CD4-positive, alpha-beta T cell treated with Interleukin-4 for 1 hour (primary cell): ENCODE measurements at places on chromosomes 1 and 21.

GRCh38 chr1:55720261-55720660 lies 505.1 kb upstream of the USP24 start:
- DNase-seq = no peak

- no peak for DNase-seq
These were observed 41.8 kb downstream of the RUNX1 start for GRCh38 chr21:35007348-35007747.

DNA sequence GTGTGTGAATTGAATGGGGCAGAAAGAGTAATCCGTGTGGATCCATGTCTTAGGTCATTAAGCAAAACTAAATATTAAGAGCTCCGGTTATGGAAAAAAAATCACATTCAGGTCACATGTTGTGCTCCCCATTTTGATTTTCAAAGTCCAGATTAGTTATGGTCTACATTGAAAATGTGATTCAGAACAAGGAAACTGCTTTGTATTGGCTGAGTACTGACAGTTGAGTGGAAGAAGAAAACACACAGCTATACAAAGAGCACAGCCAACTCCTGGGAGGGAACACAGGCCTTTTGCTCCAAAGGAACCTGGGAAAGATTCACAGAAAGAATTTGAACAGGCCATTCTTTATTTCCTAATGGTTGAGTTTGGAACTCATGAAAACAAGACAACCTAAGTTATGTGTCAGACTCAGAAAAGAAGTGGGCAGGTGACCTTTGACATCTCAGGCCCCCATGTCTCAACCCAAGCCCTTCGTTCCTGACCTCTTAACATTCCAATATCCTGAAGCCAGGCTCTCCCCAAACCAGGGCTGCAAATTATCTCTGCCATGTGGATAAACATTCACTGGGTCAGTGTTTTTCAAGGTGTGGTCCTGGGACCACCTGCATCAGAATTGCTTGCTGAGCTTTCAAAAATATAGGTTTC lies 159.3 kb upstream of the LMO4 start:
- DNase-seq = no peak

- no peak for DNase-seq
These were observed 65.9 kb downstream of the KCNAB2 start for GRCh38 chr1:6111571-6111970.

GRCh38 chr1:226979115-226979516 lies 39.0 kb downstream of the COQ8A start:
- no peak for DNase-seq

DNA sequence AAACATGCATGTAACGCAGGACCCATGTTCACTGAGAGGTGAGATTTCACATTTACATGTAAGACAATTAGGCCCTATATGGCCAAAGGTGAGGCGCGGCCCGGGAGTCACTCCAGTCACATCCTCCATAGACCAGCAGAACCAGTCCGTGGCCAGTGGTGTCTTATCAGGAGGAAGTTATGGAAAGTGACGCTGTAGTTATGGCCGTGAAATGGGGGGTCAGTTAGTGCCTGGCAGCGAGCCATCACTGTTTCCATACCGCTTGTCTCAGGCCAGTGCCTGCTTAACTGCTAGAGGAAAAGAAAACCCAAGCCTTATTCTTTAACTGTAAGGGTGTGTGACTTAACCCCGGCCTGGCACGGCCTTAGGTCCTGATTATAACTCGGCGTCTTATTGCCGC lies 6.1 kb downstream of the C1orf159 start:
- no peak for DNase-seq

DNA sequence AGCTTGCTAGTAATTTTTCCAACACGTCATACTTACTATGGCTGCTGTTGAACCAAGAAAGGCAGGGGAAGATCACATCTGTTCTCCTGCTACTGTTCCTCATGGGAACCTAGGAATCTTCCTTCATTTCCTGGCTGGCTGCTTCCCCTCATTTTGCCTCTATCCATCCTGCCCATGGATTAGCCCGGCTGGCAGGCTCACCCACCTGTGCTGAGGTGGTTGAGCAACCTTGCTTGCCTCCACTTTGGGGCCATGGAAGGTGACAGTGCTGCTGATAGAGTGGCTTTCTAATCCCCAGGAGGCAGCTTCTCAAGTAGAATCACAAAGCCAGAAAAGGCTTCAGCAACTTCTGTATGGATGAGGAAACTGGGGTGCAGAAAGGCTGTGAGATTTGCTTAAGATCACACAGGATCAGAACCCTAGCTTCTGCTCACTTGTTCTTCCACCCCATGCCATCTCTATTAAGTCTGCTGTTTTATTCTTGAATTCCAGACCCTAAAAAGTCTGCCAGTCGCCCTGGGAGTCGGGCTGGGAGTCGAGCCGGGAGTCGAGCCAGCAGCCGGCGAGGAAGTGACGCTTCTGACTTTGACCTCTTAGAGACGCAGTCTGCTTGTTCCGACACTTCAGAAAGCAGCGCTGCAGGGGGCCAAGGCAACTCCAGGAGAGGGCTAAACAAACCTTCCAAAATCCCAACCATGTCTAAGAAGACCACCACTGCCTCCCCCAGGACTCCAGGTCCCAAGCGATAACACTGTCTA lies 6.2 kb upstream of the BMP8A start:
- no peak for DNase-seq

- DNase-seq = no peak
These were observed at the start of gene LRRC39 for GRCh38 chr1:100178091-100178490. LRRC39 (minus strand) TSS chr1:100178256; CDS start chr1:100168516, 9,740 bp downstream.

DNA sequence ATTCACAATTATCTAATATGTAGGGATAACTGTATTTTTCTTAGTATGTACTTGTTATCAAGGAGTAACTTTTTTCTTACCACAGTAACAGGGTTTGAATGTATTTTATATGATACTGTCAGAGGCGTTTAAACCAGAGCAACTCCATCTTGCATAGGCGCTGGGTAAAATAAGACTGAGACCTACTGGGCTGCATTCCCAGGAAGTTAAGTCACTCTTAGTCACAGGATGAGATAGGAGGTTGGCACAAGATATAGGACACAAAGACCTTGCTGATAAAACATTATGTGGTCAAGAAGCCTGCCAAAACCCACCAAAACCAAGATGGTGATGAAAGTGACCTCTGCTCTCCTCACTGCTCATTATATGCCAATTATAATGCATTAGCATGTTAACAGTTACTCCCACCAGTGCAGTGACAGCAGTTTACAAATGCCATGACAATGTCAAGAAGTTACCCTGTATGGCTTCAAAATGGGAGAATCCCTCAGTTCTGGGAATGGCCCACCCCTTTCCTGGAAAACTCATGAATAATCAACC lies 64.8 kb downstream of the RPE65 start:
- no peak for DNase-seq

GRCh38 chr1:38608202-38608864 lies 251.2 kb downstream of the RRAGC start:
- peak; percentile 3 for DNase-seq

- DNase-seq = no peak
These were observed 7.7 kb downstream of the WNT9A start for GRCh38 chr1:227939791-227940771.

DNA sequence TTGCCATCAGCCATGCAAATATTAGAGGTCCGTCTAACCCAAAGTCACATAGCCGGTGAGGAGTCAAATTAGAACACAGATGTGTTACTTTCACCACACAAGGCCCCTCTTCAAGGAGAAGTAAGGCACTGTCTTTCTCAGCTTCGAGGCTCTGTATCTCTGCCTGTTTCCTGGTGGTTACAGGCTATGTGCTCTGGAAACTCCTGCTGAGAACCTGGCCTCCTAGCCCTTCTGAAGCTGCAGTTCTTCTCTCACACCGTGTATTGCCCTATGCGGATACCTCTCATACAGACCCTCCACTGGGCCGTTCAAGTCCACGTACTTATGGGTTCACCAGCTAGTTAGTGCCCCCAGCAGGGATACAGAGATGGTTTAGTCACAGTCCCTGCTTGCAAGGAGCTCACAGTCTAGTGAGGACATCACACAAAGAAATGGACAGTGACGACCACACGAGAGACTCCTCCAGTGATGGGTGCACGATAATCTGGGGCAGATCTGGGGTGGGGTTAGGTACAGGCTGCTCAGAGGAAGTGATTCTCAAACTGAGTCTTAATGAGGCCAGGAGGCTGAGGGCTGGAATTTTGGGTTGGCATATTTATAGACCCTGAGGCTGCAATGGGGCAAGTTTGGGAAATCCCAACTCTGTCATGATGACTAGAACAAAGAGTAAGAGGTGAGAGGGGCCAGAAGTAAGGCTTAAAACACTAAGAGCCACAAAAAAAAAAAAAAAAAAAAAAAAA lies 22.8 kb upstream of the ELOA start:
- DNase-seq = peak; percentile 32

DNA sequence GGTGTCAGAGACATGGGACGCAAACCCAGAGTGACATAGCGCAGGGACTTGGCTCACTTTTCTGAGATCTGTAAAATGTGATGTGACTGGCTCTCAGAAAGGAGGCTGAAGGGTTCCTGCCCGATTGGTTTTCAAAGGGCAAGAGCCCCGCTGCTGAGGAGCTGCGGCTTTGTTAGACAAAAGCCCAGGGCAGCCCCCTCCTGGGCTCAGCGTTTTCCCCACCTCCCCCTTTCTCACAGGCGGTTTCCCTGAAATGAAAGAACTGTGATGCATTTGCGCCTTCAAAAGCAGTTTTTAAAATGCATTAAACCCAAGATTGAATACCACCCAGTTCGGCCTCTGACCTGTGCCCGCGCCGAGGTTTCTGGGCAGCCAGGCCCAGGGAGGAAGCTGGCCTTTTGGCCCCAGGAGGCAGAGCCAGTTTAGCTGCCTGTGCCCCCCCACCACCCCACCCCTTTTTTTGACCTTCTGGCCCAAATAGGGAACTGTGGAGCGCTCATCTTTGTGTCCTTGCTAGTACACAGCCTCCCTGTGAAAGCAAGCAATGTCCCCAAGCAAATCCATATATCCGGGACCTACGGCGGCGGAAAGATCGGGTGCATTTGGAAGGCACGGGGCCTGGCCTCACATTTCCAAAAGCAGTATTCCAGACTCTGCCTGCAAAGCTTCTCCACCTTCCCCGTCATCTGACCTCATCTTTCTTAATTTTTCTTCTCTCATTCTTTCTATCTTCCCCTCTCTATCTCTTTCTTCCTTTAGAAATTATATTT lies 28.6 kb downstream of the CD247 start:
- peak; percentile 72 for DNase-seq

GRCh38 chr1:165153182-165153581 lies 203.3 kb downstream of the LMX1A start:
- no peak for DNase-seq

DNA sequence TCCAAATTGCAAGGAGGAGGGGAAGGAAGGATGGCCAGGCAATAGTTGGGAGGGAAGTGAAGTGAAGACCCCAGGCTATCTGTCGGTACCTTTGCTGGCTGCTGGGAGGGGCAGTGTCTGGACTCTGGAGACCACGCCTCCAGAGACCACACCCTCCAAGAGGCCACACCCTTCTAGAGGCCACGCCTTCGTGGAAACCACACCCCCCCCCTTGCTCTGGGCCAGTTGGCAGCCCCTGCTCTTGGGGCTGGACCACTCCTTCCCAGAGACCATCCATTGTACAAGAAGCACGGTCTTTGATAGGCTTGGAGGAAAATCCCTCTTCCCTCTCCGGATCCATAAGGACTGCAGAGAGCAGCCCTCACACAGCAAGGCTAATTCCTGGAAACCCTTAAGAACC lies 73.1 kb downstream of the RYR2 start:
- DNase-seq = no peak

DNA sequence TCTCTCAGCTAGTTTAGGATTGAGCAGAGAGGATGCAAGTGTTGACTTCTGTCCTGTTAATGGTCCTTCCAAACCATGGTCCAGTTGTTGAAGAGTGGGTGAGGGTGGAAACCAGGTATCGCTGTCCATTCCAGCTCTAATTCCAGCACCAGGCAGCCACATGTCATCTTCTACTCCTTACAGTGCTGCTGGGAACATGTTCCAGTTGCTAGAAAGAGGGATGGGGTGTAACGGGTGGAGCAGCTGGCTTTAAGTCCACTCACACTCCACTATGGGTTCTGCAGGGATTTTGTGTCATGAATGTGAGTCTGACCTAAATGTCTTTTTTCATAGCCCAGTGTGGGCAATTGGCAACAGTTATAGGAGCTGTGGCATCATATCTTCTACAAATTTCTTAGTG lies 25.2 kb downstream of the NOS1AP start:
- no peak for DNase-seq

DNA sequence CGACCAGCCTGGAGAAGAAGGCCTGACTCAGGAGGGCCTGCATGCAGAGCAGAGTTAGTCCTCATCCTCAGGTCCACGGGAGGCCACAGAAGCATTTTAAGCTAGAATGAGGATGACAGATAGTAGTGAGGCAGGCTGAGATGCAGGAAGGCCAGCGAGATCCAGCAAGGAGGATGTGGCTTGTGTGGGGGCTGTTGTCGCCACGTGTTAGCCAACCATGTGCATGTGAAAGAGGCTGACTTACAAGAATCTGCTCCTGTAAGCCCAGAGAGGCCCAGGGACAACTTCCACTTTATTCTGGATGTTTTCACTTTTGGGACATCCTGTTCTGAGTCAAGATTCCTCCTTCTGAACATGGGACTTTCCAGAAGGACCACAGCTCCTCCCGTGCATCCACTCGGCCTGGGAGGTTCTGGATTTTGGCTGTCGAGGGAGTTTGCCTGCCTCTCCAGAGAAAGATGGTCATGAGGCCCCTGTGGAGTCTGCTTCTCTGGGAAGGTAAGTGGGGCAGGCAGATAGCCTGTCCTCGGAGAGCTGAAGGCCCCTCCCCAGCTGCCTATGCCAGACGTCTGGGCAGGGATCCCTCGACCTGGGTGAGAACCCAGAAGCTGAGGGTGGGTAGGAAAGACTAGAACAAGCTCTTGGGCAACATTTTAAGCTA lies at the start of gene SLAMF8:
SLAMF8 (plus strand) TSS at position 433 of the 661 bp plus-strand sequence; CDS start at position 459, 26 bp downstream.
- DNase-seq = peak; percentile 60

DNA sequence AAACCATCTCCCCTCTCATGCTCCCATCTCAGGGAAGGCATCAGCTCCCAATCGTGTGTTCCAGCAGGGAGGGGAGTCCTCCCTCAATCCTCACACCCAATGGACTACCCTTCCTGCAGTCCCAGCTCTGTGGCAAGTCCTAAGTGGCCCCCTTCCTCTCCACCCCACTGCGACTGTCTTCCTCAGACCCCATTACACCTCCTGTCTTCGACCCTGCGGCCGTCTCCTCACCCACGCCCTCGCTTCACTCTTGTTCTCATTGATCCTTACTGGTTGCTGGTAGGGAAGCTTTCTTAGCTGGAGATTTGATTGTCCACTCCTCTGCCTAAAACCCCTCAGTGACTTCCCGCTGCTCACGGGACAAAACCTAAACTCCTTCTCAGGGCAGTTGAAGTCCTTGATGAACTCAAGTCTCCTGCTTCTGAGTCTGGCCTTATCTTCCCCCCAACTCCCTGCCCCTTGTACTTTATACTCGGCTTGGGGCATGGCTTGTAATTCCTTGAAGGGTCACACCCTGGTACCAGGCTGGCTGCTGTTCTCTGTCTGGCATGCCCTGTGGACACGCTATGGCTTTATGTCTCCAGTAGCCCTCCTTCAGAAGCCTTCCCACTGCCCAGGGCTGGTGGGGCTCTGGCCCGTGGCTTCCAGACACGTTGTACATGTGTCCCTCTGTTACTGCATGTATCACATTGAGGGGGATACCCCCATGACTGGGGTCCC lies 2.3 kb upstream of the EPS8L3 start:
- no peak for DNase-seq

DNA sequence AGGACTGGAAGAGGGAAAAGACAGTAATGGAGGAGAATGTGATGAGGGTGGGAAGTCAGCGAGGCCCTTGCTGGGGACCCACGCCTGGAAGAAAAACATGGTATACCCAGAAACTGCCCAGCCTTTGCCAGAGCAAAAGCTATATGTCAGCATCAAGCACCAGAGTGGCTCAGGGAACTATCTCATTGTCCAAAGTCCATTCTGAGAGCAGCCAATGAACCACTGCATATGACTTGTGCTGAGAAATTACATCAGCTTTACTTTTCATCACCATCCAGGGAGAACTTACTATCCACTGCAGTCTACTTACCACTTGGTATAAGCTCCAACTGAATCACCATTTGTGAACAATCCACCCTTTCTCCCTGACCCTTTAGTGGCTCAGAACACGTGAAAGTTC lies 148.1 kb downstream of the TTLL7 start:
- no peak for DNase-seq
